ENCODE measurements at places on chromosomes 6 and 20.

DNA sequence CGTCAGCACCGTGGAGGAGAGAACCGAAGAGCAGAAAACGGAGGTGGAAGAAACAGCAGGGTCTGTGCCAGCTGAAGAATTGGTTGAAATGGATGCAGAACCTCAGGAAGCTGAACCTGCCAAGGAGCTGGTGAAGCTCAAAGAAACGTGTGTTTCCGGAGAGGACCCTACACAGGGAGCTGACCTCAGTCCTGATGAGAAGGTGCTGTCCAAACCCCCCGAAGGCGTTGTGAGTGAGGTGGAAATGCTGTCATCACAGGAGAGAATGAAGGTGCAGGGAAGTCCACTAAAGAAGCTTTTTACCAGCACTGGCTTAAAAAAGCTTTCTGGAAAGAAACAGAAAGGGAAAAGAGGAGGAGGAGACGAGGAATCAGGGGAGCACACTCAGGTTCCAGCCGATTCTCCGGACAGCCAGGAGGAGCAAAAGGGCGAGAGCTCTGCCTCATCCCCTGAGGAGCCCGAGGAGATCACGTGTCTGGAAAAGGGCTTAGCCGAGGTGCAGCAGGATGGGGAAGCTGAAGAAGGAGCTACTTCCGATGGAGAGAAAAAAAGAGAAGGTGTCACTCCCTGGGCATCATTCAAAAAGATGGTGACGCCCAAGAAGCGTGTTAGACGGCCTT lies 41.6 kb downstream of the ZBTB2 start:
- no peak for DNase-seq

DNA sequence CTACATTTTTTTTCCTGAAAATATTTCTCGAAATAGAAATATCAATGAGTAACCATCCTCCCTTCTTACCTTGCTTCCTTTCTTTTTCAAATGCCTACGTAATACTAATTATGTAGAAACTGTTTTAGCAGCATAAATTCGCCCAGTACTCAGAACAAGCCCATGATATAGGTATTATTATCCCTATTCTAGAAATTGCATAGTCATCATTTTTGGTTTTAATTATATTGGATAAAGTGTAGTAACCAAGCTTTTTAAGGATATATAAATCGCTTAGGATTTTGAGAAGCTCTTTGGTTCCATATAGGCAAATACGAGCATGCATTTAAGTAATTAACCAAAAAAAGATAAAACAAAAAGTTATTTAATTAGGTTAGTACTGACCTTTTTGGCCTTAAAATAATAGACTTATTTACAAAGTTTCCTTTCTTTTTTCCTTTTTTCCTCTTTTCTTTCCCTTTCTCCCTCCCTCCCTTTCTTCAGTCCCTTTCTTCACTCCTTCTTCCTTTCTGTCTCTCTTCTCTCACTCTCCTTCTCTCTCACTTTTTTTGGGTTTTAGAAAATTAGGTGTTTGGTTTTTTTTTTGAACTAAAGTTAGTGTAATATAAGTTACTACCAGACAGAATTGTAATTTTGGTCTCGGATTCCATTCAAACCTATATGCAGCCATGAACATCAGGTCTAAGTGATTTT lies 457.7 kb downstream of the RFPL4B start:
- no peak for DNase-seq

DNA sequence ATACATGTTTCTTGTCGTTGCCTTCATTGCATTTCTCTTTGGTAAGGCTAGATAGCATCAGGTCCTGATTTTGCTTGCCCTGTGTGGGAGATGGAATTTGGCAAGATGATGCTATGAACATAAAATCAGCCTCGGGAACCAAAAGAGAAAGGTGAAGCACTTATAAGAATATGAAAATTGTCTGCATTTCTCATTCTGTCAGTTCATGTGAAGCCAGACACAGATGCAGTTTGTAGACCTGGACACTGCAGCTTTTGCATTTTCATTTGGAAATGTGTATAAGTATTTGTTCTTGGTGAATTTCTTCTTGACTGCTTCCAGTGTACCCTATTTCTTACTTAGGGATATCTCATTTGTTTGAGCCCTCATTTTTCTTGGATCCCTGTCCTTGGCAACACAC lies 1.3 kb downstream of the YWHAB start:
- DNase-seq = peak; percentile 27

DNA sequence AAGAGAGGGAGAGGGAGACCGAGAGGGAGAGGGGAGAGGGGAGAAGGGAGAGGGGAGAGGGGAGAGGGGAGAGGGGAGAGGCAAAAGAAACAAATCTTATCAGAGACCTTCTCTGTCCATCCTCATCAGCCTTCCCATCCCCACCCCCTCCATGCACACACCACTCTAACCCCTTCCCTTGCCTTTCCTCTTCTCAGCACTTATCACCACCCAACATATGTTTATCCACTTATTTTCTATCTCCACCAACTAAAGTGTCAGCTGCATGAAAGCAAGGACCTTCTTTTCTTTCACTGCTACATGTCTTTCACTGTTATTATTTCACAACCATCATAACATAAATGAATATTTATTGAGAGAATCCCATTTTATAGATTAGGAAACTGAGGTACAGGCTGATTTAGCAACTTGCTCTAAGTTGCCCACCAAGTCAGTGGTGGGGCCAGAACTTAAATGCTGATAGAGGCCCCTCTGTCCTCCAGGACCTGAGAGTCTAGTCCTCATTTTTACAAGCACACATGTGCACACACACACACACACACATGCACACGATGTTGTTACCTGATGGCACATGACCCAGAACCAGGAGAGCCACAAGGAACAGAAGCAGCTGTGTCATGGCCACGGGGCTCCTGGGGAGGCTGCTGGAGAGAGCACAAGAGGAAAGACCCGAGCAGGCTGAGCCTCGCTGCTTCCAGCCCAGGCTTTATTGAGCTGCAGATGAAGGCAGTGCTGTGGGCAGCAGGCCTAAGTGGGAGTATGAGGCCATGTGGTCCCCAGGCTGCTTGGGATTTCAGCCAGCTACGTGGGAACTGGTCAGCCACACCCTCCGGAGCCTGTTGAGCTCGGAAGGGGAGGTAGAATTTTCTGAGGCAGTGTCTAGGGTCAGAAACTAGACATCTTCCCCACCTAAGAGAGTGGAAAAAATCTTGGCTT lies 2.3 kb downstream of the DEFB124 start:
- no peak for DNase-seq

GRCh38 chr6:38773338-38773737 lies 58.2 kb downstream of the DNAH8 start:
- peak; percentile 48 for DNase-seq

- DNase-seq = no peak
These were observed 20.1 kb upstream of the SERINC3 start for GRCh38 chr20:44541992-44542391.

DNA sequence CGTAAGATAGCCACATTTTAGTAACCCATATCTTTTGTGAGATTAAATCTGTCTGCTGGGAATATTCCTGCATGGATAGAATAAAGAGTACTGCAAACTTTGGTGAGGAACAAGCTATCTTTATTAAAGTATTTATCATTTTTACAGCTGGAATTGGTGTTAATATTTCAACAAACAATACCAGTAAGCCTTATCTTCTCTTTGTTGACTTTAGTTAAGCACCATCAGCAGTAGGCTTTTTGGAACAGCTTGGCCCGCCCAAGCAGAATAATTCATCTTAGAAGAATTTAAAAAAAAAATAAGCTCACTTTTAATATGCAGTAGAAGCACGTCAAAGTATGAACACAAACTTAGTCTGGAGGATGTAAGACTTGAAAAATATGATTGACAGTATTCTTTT lies 917.8 kb upstream of the ADGRB3 start:
- no peak for DNase-seq

DNA sequence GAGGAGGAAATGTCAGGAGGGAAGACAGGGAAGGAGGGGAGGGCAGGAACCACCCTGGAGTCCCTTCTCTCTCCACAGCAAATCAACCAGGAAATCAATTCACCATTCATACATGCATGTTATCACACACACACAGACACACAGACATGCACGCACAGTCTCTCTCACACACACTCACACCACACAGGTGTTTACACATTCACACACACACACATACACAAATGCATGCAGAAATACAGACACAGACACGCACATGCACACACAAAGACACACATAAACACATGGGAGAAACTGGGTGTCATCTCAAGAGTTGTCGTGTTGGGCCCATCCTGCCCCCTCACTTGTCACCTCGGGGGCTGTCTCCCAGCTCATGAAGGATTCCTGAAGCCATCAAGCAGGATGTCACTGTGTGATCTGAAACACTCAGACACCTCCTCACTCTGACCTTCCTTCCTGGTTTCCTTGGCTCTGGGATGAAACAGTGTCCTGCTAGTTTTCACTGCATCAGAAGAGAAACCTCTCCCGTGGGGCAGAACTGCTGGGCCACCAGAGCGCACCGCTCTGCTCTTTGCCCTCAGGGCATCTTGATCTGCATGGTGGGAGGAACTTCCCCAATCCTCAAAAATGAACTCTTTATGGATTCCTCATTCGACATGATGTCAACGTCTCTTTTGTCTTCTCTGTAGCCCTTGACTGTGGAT lies 9.2 kb downstream of the RAET1G start:
- DNase-seq = no peak

DNA sequence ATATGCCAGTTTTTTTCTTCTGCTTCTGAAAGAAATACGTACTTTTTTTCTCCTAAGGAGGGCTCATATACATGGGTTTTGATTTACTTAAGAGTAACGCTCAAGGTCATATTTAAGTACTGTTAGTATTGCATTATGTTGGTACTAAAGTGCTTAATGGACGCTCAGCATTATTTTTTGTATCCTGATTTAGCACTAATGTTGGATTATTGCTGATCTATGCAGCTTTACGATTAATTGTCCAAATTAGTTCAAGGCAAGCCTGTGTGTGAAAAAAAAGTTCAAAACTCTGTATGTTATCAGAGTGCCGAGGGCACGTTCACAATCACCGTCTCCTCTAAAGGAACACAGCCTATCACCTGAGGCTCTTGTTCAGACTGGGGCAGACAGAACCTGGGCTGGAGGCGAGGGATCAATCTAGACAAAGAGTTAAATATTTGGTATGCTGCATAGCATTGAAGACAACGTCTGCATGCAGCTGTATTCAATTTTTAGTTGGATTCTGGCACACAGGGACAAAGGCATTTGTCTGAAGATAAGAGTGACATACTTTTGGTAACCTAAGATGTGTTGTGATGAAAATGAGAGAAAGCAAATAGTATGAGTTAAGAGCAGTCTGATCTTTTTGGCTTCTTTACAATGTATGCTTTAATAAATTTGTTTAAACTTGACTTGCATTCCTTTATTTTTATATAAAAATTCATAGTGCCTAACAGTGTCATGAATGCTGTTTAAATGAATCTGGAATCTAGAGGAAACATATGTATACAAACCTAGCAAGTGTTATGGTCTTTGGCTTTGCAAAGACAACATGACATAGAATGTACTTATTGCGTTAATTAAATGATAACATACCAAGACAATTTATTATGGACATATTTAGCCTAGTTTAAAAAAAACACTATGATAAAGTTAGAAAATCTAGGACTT lies 341.2 kb downstream of the SAMD5 start:
- no peak for DNase-seq

- no peak for DNase-seq
These were observed 77.7 kb downstream of the OLIG3 start for GRCh38 chr6:137416376-137417109.

- no peak for DNase-seq
These were observed 358.4 kb downstream of the CDH26 start for GRCh38 chr20:60316476-60317158.

DNA sequence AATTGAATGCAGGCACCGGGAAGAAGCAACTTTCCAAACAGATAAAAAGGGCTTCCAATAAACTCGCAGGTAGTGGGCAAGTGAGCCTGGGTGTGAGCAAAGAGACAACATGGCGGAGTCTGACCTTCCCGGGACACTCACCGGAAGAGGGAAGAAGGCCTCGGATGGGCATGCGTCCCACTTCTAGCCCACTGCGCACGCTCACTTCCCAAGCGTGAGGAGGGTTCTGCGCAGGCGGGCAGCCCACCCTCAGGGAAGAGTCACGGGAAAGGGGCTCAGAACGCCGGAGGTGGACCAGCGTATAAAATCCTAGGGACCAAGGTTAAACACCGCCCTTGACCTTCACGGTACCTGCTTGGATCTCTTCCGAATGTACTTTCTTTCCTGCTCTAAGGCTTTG lies 95.5 kb upstream of the AFDN start:
- no peak for DNase-seq

- no peak for DNase-seq
These were observed 11.8 kb upstream of the KCNQ2 start for GRCh38 chr20:63484236-63484635.

GRCh38 chr6:34671367-34671766 lies 25.2 kb downstream of the ILRUN start:
- no peak for DNase-seq

- no peak for DNase-seq
These were observed 1.9 kb downstream of the DDR1 start for GRCh38 chr6:30885999-30886896.

GRCh38 chr6:74369556-74369993 lies 673.6 kb downstream of the CD109 start:
- DNase-seq = no peak

DNA sequence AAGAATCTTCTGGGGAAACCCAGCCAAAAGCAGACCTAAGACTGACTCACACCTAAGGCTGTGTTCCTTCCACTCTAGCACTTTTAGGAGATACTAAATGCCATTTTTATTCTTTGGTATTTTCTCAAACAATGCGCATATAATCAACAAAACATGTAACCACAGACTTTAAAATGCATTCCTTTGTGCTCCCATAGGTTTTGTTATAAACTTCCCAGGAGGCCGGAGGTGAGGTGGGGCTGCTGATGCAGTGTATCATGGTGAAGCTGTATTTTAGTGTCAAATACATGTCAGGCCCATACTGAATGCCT lies 155.2 kb downstream of the BTBD3 start:
- no peak for DNase-seq

- no peak for DNase-seq
These were observed 68.7 kb downstream of the F13A1 start for GRCh38 chr6:6251555-6252280.

DNA sequence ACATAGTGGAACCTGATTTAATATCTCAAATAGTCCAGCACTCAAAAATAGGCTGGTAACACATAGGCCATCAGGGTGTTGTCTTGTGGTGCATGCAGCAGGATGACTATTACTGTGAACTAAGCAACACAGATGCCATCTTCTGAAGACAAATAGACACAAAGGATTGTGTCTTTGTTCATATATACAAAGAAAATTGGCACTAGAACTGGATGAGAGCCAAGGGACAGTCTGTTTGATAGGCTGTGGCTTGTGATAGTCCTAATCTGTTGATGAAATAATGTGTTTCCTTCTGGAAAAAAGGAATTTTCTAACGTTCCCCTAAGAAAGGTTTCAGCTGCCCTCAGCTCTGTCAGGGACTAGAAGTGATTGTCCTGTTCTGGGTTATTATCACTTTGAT lies 129.8 kb downstream of the TPBG start:
- DNase-seq = no peak

DNA sequence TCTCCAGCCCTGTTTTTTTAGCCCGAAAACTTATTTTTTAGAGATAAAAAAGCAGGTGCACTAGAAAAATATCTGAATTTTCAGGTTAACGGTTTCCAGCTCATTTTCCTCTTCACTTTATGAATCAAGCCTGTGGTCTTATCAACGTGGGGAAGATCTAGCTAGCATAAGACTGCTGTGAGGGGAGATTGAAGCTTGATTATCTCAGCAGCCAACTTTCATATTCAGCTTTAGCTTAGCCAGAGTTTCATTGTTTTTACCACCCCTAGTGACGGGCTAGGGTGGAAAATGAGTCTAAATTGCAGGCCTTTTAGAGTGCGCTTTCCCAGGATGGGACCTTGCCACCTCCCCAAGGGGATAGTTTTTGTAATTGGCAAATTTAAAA lies 11.9 kb upstream of the RBM38 start:
- no peak for DNase-seq

GRCh38 chr6:1110941-1111349 lies 201.0 kb upstream of the FOXQ1 start:
- no peak for DNase-seq
